ENCODE measurements at places on chromosomes 3 and 15. TPM values are rescaled to one million over a fixed set of nuclear protein-coding genes. Genes with fewer than 3 reads are reported as not detected.

GATM gene
- total RNA-seq = 4.9 TPM

PP2D1 gene
- total RNA-seq = not detected

TP63 gene
- not detected for total RNA-seq

CCR9 gene
- total RNA-seq = not detected

FBXO40 gene
- not detected for total RNA-seq

IL16 gene
- total RNA-seq = 110 TPM

LYZL4 gene
- not detected for total RNA-seq

PPP1R14D gene
- not detected for total RNA-seq

ZNF80 gene
- total RNA-seq = 1.3 TPM

GABRR3 gene
- total RNA-seq = not detected

GRCh38 chr3:141699897-141700296 lies 38.2 kb upstream of the RNF7 start:
- no peaks in the 10 kb centered on the region for H3K27me3 ChIP-seq
- H3K36me3 ChIP-seq = no peaks in the 10 kb centered on the region
- no peak overlapping the region for H3K4me3 ChIP-seq
- no peak overlapping the region for H3K27ac ChIP-seq
- DNase-seq = no peak
- no peaks in the 10 kb centered on the region for H3K4me1 ChIP-seq

DNA sequence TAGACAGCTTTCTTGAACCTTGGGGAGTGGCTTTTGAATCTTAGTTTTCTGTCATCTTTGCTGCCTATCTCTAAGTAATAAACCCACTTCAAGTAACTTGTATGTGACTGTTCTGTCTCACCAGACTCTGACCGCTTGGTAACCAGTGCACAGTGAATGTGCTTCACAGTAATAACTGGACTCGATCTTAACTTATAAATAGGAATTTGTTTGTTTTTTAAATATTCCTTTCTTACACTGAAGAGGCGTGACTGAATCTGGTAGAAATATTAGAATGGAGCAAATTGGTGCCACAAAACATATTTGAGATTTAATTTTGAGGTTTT lies 318.0 kb downstream of the GBE1 start:
- H3K4me3 ChIP-seq = no peak overlapping the region
- no peaks in the 10 kb centered on the region for H3K27me3 ChIP-seq
- no peak overlapping the region for H3K27ac ChIP-seq
- no peaks in the 10 kb centered on the region for H3K36me3 ChIP-seq
- no peaks in the 10 kb centered on the region for H3K4me1 ChIP-seq

DNA sequence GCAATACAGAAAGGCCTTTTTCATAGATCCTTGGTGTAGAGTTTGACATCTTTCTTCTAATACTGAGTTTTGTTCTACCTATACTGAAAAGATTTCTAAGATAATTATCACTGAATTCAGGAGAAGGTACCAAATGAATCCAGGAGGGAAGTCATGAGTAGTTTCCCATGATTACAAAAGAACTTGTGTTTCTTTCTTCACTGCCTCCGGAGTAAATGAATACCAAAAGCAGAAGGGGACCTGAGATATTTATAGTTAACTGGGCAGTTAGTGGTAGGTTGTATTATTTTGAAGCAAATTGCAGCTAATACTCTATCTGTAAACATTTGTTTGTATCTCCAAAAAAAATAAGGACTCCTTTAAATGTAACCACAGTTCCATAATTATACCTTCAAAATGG lies 175.4 kb downstream of the SUCNR1 start:
- H3K27ac ChIP-seq = no peak overlapping the region
- no peak for DNase-seq
- H3K4me3 ChIP-seq = no peak overlapping the region
- H3K27me3 ChIP-seq = no peaks in the 10 kb centered on the region
- peaks cover 5% of the 10 kb centered on the region for H3K4me1 ChIP-seq
- no peaks in the 10 kb centered on the region for H3K36me3 ChIP-seq

GRCh38 chr15:83422081-83422480 lies 25.1 kb upstream of the SH3GL3 start:
- H3K4me3 ChIP-seq = no peak overlapping the region
- H3K36me3 ChIP-seq = no peaks in the 10 kb centered on the region
- no peak for DNase-seq
- no peak overlapping the region for H3K27ac ChIP-seq
- H3K4me1 ChIP-seq = no peaks in the 10 kb centered on the region

GRCh38 chr3:143565951-143566350 lies 282.3 kb downstream of the SLC9A9 start:
- peaks cover 2% of the 10 kb centered on the region for H3K4me1 ChIP-seq
- H3K27ac ChIP-seq = no peak overlapping the region
- no peaks in the 10 kb centered on the region for H3K27me3 ChIP-seq
- no peak for DNase-seq

- peak overlapping the region; percentile 40 for H3K4me3 ChIP-seq
- H3K36me3 ChIP-seq = no peaks in the 10 kb centered on the region
- peak overlapping the region; percentile 34 for H3K27ac ChIP-seq
- H3K4me1 ChIP-seq = peaks cover 15% of the 10 kb centered on the region
- H3K27me3 ChIP-seq = no peaks in the 10 kb centered on the region
These were observed 24.7 kb downstream of the MYO5A start for GRCh38 chr15:52503788-52504496.

DNA sequence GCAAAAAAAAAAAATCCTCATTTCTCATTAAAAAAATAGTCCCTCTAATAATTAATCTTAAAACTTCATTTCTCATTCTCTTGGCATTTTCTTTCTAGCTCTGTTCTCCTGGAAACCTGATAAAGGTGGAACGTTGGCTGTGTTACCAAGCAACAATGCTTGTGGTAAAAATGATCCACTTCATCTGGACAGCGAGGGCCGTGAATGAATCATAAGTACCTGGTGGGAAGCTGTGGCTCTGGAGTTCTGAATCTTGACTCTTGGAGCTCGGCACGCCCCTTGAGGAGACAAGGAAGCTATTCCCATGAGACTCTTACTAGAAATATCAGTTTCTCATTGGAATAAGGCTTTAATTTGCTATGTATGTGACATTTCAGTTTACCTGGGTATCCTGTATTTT lies 32.5 kb downstream of the BCL2L10 start:
- peaks cover 10% of the 10 kb centered on the region for H3K4me1 ChIP-seq
- H3K27ac ChIP-seq = no peak overlapping the region
- no peaks in the 10 kb centered on the region for H3K36me3 ChIP-seq

- no peak overlapping the region for H3K27ac ChIP-seq
- no peaks in the 10 kb centered on the region for H3K36me3 ChIP-seq
- peaks cover 3% of the 10 kb centered on the region for H3K4me1 ChIP-seq
- no peak for DNase-seq
- no peak overlapping the region for H3K4me3 ChIP-seq
These were observed 179.9 kb upstream of the PFN2 start for GRCh38 chr3:150150633-150151032.

- peaks cover 38% of the 10 kb centered on the region for H3K36me3 ChIP-seq
- peak overlapping the region; percentile 80 for H3K4me3 ChIP-seq
- H3K4me1 ChIP-seq = peaks cover 24% of the 10 kb centered on the region
- peak overlapping the region; percentile 72 for H3K27ac ChIP-seq
- DNase-seq = no peak
- H3K27me3 ChIP-seq = no peaks in the 10 kb centered on the region
These were observed 769 bp upstream of the SELENOS start for GRCh38 chr15:101277943-101278564.

DNA sequence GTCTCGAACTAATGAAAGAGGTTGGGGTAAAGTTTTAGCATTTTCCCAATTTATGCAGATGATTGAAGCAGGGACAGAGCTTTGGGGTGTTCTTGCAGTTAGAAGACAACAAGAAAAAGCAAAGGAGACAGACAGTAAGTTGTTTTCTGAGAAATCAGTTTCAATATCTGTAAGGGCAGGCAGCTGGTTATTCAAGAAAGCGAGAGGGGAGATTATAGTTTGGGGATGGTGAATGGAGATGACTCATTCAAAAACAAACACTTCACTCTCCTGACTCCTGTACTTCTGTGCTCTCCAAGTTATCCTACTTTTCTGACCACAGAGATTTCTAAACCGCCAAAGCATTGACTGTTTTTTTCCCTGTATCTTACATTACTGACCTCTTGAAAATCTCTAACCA lies 352.0 kb downstream of the GAP43 start:
- H3K27me3 ChIP-seq = no peaks in the 10 kb centered on the region
- H3K36me3 ChIP-seq = no peaks in the 10 kb centered on the region
- H3K27ac ChIP-seq = no peak overlapping the region
- no peaks in the 10 kb centered on the region for H3K4me1 ChIP-seq
- DNase-seq = no peak

GRCh38 chr15:99017322-99017701 lies 9.7 kb upstream of the PGPEP1L start:
- no peak for DNase-seq
- H3K4me3 ChIP-seq = no peak overlapping the region
- peaks cover 31% of the 10 kb centered on the region for H3K27me3 ChIP-seq
- H3K4me1 ChIP-seq = peaks cover 3% of the 10 kb centered on the region
- no peak overlapping the region for H3K27ac ChIP-seq

DNA sequence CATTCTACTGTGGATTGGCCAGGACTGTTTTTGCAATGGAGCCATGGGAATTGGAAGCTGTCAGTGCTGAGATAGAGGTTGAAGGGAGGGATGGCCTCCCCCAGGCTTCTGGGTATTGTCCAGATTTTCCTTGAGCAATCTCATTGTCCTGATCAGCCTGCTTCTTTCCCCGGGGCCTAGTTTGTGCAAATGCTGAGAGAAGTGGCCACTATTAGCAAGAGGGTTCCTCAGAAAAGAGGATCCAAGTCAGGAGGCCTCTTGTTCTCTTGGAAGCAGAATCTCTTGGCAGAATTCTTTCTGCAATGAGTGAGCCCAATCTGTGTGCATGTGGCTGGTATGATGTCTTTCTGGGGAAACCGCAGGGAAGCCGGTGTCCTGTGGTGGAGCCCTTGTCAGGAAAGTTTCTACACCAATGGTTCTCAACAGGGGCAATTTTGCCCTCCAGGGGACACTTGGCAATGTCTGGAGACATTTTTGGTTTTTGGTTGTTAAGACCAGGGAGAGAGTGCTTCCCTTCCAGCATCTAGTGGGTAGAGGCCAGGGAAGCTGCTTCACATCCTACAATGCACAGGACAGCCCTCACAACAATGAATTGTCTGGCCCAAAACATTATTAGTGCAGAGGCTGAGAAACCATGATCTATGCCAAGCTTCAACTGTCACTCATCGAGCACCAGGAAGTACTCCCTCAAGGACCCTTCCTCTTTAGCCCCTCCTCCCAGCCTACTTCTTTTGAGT lies 2.0 kb downstream of the LIPC start:
- DNase-seq = no peak
- H3K27me3 ChIP-seq = no peaks in the 10 kb centered on the region
- H3K36me3 ChIP-seq = peaks cover 3% of the 10 kb centered on the region
- no peak overlapping the region for H3K27ac ChIP-seq
- H3K4me3 ChIP-seq = no peak overlapping the region

- H3K4me3 ChIP-seq = peak overlapping the region; percentile 96
- H3K27me3 ChIP-seq = no peaks in the 10 kb centered on the region
- DNase-seq = no peak
- peaks cover 60% of the 10 kb centered on the region for H3K4me1 ChIP-seq
- peak overlapping the region; percentile 69 for H3K27ac ChIP-seq
- peaks cover 21% of the 10 kb centered on the region for H3K36me3 ChIP-seq
These were observed 3.6 kb downstream of the GNAI2 start for GRCh38 chr3:50239649-50240048.

DNA sequence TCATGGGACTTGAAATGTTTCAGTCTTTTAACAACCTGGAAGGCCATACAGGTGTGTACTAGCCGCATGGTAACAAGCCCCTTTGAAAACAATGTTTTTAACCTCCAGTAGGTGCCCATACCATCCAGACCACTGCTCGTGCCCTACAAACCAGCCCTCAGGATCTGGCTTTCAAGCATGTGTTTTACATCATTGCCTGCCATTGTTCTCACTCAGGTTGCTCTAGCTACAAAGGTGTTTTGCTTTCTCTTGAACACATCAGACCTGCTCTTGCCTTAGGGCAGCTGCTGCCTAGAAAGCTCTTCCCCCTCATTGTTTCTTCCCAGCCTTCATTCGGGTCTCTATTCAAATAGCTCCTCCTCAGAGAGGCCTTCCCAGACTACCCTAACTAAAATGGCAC lies 32.3 kb upstream of the MAP3K13 start:
- DNase-seq = no peak
- peaks cover 14% of the 10 kb centered on the region for H3K4me1 ChIP-seq
- no peak overlapping the region for H3K4me3 ChIP-seq
- no peaks in the 10 kb centered on the region for H3K27me3 ChIP-seq
- H3K36me3 ChIP-seq = no peaks in the 10 kb centered on the region

- no peaks in the 10 kb centered on the region for H3K36me3 ChIP-seq
- H3K27me3 ChIP-seq = no peaks in the 10 kb centered on the region
- no peak overlapping the region for H3K4me3 ChIP-seq
- DNase-seq = no peak
- H3K27ac ChIP-seq = no peak overlapping the region
These were observed 462.3 kb upstream of the SGO1 start for GRCh38 chr3:20648294-20648693.

DNA sequence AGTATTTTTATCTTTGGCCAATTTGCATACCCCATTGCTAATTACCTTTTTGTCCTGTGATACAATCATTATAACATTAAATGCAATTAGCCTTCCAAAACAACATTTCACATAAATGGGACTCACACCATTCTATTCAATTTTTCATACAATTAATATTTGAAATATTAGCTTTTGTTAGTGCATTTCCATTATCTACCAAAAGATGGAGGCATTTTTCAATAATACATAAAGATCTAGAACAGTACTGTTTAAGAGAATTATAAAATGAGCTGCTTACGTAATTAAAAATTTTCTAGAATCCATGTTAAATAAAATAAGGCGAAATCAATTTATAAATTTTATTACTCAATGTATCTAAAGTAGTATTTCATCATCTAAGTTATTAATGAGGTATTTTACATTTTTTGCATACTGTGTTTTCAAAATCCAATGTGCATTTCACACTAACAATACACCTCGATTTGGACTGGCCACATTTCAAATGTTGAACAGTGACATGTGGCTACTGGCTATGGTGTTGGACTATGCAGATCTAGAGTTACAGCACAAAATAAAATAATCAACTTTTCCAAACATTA lies 74.3 kb downstream of the TJP1 start:
- no peak for DNase-seq
- H3K4me1 ChIP-seq = no peaks in the 10 kb centered on the region
- no peaks in the 10 kb centered on the region for H3K36me3 ChIP-seq
- no peak overlapping the region for H3K4me3 ChIP-seq
- H3K27ac ChIP-seq = no peak overlapping the region
- peaks cover 37% of the 10 kb centered on the region for H3K27me3 ChIP-seq

- no peak overlapping the region for H3K4me3 ChIP-seq
- peaks cover 25% of the 10 kb centered on the region for H3K27me3 ChIP-seq
- H3K36me3 ChIP-seq = no peaks in the 10 kb centered on the region
These were observed 119.1 kb downstream of the SV2B start for GRCh38 chr15:91219206-91219605.

DNA sequence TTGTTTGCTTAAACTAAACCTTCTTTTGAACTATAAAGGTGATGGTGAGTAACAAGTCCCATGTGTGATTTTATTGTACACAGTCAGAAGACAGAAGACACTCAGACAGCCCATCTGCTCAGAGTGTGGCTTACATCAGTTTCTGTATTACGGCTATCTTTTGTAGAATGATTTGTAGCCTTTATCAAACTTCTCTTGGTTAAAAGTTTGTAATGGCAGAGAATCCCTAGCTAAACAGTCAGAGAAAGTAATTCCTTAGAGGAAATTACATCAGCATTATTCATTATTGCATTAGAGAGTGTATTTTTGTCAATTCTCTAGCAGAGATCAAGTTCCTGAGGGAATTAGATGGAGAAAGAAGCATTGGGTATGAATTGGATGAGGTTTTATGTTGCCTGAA lies 500.8 kb downstream of the CNTN4 start:
- DNase-seq = no peak
- no peak overlapping the region for H3K27ac ChIP-seq
- H3K4me1 ChIP-seq = no peaks in the 10 kb centered on the region
- no peak overlapping the region for H3K4me3 ChIP-seq
- no peaks in the 10 kb centered on the region for H3K36me3 ChIP-seq
- H3K27me3 ChIP-seq = no peaks in the 10 kb centered on the region

Measured in activated naive CD8-positive, alpha-beta T cell treated with anti-CD3 and anti-CD28 coated beads for 36 hours (primary cell).